CD8-positive, alpha-beta memory T cell (primary cell): ENCODE measurements at places on chromosomes 2 and 18. TPM values are rescaled to one million over a fixed set of nuclear protein-coding genes. Genes with fewer than 3 reads are reported as not detected.
A peak's percentile ranks its signal among the peaks of the same experiment; 100 is the strongest.

Gene PRKAG3
- not detected for total RNA-seq

Gene PPP4R1
- 58.4 TPM for total RNA-seq

Gene MC2R
- total RNA-seq: not detected

Gene REG3G
- total RNA-seq: not detected

Gene ABHD1
- total RNA-seq: 0.90 TPM

Gene CD207
- total RNA-seq: not detected

Gene MC4R
- total RNA-seq: not detected

Gene DTNA
- total RNA-seq: not detected

Gene SOWAHC
- total RNA-seq: 0.15 TPM

DNA sequence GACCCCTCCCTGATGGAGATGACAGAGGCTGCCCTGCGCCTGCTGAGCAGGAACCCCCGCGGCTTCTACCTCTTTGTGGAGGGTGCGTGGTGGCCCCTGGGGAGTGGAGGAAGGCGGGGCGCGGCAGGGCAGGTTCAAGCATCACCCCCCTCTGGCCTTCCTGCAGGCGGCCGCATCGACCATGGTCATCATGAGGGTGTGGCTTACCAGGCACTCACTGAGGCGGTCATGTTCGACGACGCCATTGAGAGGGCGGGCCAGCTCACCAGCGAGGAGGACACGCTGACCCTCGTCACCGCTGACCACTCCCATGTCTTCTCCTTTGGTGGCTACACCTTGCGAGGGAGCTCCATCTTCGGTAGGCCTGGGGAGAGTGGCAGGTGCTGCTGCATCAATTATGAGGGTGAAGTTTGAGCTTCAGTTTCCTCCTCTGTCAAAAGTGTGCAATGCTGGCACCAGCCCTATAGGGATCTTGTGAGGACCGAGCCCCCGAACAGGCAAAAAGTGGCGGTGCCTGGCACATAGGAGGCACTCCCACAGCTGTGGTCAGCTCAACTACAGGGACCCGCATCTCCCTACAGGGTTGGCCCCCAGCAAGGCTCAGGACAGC is 2.2 kb downstream of the ALPI start:
- H3K4me3 ChIP-seq: no peak overlapping the region
- H3K27me3 ChIP-seq: no peaks in the 10 kb centered on the region
- no peak for DNase-seq
- H3K36me3 ChIP-seq: no peaks in the 10 kb centered on the region
- H3K4me1 ChIP-seq: no peaks in the 10 kb centered on the region

GRCh38 chr18:59566533-59566971 is 130.7 kb downstream of the CCBE1 start:
- H3K4me3 ChIP-seq: no peak overlapping the region
- no peaks in the 10 kb centered on the region for H3K27me3 ChIP-seq
- no peaks in the 10 kb centered on the region for H3K4me1 ChIP-seq
- no peaks in the 10 kb centered on the region for H3K36me3 ChIP-seq
- H3K27ac ChIP-seq: no peak overlapping the region
- no peak for DNase-seq

GRCh38 chr2:58109481-58109880 is 62.9 kb downstream of the VRK2 start:
- H3K27ac ChIP-seq: no peak overlapping the region
- no peak for DNase-seq
- H3K4me1 ChIP-seq: no peaks in the 10 kb centered on the region
- H3K27me3 ChIP-seq: no peaks in the 10 kb centered on the region

DNA sequence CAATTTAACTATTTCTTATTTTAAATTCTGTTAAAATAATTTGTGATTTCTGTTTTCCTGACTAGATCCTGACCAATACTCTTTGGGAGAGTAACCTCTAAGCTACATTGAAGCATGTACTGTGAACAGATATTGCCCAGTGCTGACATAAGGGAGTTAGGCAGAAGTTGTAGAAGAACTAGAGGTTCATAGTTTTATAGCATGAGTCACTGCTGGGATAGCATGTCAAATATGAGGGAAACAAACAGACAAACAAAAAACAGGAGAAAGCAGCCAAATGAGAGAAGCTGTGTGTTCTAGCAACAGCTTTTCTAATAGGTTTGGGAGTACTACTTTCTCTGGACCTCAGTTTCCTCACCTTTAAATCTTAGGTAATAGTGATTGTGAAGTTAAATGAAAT is 72.4 kb downstream of the CERS6 start:
- H3K27me3 ChIP-seq: no peaks in the 10 kb centered on the region
- DNase-seq: no peak
- H3K4me1 ChIP-seq: peaks cover 5% of the 10 kb centered on the region
- no peak overlapping the region for H3K27ac ChIP-seq
- H3K36me3 ChIP-seq: no peaks in the 10 kb centered on the region
- no peak overlapping the region for H3K4me3 ChIP-seq

GRCh38 chr18:76410033-76410432 is 85.0 kb downstream of the ZNF516 start:
- no peaks in the 10 kb centered on the region for H3K36me3 ChIP-seq
- H3K27me3 ChIP-seq: no peaks in the 10 kb centered on the region
- H3K4me1 ChIP-seq: no peaks in the 10 kb centered on the region
- no peak for DNase-seq
- H3K4me3 ChIP-seq: no peak overlapping the region
- no peak overlapping the region for H3K27ac ChIP-seq

DNA sequence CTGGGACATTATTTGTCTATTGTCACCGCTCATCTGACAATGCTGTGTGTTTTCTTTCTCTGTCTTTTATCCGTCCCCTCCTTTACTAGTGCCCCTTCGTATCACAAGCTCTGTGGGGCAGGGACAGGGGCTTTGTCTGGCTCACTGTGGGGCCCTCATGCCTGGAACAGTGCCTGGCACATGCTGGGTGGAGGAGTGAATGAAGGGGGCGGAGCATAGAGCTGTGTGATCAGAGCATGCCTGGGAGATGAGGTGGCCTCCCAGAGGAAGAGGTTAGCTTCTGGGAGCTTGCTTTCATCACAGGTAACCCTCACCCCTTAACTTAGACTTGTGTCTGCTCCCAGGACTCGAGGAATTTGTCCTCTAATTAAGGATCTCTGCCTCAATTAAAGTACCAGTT is 16.4 kb downstream of the MTCL1 start:
- no peaks in the 10 kb centered on the region for H3K36me3 ChIP-seq
- no peaks in the 10 kb centered on the region for H3K4me1 ChIP-seq
- H3K27ac ChIP-seq: no peak overlapping the region
- H3K27me3 ChIP-seq: no peaks in the 10 kb centered on the region

DNA sequence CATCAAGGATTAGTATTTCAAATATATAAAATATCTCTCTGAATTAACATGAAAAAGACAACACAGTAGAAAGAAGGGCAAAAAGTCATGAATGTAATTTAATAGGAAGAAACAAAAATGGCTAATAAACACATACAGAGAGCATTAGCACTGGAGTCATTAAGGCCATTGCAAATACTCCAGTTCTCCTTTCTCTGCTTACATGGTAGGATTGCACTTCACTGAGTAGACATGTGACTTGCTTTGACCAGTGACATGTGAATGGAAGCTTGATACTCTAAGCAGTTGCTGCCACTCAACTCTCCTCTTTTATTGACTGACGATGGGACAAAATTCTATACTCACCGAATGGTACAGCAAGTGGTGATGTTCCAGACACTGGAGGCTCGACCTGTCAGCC is 153.9 kb upstream of the LGALSL start:
- H3K36me3 ChIP-seq: no peaks in the 10 kb centered on the region
- H3K27ac ChIP-seq: no peak overlapping the region
- DNase-seq: no peak
- no peaks in the 10 kb centered on the region for H3K4me1 ChIP-seq
- H3K4me3 ChIP-seq: no peak overlapping the region
- no peaks in the 10 kb centered on the region for H3K27me3 ChIP-seq

GRCh38 chr2:152485954-152486736 is 151.2 kb downstream of the FMNL2 start:
- H3K36me3 ChIP-seq: no peaks in the 10 kb centered on the region
- no peaks in the 10 kb centered on the region for H3K27me3 ChIP-seq
- H3K4me1 ChIP-seq: no peaks in the 10 kb centered on the region
- H3K4me3 ChIP-seq: no peak overlapping the region

DNA sequence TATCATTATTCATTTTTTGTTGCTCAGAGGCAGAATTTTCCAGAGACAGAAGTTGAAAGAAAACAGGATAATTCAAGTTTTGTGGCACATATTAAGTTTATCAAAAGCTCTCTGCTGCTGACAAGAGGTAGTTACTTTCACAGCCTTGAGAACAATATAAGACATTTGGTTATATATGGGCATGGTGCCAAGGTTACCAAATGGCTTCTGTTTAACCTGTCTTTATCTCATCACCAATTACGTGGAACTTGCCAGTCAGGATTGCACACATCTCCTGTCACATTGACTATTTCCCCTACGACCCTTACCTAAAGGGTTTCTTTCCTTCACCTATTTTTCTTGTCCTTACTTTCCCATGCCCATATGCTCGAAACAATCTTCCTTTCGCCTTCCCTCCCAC is 35.9 kb downstream of the KLF7 start:
- peaks cover 29% of the 10 kb centered on the region for H3K4me1 ChIP-seq
- DNase-seq: no peak
- H3K27ac ChIP-seq: no peak overlapping the region
- no peaks in the 10 kb centered on the region for H3K27me3 ChIP-seq
- H3K4me3 ChIP-seq: no peak overlapping the region
- no peaks in the 10 kb centered on the region for H3K36me3 ChIP-seq

DNA sequence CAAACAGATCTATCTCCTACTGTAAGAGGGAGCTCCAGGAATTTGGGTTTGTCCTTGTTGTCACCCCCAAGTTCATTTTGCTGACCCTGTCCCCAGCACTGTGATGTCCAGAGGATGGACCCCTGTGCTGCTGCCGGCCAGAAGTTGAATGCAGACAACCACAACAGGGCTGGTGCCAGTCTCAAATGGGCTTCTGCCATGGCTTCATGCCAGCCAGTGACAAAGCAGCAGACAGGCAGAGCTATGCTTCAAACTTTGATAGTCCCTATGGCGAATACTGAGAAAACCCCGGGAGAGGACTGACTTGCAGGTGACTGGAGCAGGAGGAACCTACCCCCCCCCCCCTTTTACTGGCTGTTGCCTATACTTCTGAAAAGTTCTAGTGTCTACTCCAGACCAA is 3.2 kb downstream of the SMAD7 start:
- DNase-seq: no peak
- H3K4me3 ChIP-seq: peak overlapping the region; percentile 99
- H3K27me3 ChIP-seq: no peaks in the 10 kb centered on the region
- peaks cover 58% of the 10 kb centered on the region for H3K4me1 ChIP-seq
- no peak overlapping the region for H3K27ac ChIP-seq
- no peaks in the 10 kb centered on the region for H3K36me3 ChIP-seq

DNA sequence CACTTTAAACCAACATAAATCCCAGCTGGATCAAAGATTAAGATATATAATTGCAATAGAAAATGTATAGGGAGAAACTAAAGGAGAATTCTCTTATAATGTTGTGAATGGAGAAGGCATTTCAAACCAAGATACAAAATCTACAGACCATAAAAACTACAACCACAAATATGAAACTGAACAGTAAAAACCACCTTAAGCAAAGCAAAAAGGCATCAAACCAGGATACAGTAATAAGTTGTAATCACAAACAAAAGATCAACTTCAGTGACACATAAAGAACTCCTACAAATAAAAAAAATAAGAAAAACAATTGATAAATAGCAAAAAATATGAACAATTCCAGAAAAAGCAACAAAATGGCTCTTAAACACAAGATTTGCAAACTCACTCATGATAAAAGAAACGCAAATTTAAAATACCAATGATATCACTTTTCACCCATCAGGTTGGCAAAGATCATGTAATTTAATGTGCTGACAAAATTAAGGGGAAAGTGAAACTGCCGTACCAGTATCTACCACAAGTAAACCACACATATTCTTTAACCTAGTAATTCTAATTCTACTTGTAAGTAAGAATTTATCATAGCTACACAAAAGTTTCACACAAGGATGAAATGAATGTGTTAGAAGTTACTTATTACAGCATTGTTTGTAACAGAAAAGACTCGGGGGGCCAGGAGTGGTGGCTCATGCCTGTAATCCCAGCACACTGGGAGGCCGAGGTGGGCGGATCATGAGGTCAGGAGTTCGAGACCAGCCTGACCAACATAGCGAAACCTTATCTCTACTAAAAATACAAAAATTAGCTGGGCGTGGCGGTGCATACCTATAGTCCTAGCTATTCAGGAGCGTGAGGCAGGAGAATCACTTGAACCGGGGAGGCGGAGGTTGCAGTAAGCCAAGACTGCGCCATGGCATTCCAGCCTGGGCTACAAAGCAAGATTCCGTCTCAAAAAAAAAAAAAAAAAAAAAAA is 101.9 kb downstream of the USP34 start:
- no peak overlapping the region for H3K27ac ChIP-seq
- peaks cover 5% of the 10 kb centered on the region for H3K4me1 ChIP-seq
- peaks cover 8% of the 10 kb centered on the region for H3K36me3 ChIP-seq
- no peaks in the 10 kb centered on the region for H3K27me3 ChIP-seq
- H3K4me3 ChIP-seq: no peak overlapping the region

DNA sequence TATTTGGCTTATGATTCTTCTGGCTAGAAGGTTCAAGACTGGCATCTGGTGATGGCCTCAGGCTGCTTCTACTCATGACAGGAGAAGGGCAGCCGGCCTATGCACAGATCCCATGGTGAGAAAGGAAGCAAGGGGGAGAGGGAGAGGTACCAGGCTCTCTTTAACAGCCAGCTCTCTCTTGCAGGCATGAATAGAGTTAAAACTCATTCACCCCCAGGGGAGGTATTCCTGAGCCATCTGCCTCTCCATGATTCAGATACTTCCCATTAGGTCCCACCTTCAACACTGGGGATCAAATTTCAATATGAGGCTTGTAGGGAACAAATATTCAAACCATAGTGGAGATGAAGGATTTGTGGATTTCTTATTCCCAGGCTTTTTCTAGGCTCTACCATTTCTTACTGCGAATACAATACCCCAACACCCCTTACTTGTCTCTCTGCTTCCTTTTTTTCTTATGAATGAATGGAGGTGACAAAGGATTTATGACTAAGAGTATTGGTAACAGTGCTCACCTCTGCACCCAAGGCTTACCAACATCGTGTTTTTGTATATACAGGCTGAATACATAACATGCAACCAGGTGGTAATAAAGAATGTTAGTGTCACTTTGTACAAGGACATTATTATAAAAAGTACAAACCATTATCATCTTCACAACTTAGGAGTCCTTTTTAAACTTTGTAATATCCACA is 454.6 kb upstream of the TRIB2 start:
- no peaks in the 10 kb centered on the region for H3K36me3 ChIP-seq
- no peak overlapping the region for H3K4me3 ChIP-seq
- no peak overlapping the region for H3K27ac ChIP-seq

DNA sequence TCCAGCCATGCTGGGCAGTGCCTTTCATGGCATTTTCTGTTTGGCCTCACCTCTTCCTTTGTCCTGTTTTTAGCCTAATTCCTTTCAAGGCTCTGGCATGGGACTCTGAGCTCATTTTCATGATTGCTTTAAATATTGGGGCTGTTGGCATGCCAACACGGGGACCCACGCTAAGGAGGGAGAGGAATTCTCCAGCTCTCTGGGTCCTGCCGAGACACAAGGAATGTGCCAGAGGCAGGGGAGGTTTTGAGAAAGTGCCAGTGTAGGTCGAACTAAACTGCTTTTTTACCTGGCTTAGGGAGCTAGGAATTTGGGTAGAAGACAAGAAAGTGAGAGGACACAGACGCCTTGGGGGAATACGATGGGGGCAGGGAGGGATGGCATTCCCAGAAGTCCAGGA is 42.3 kb downstream of the RPL37A start:
- H3K27me3 ChIP-seq: no peaks in the 10 kb centered on the region
- no peaks in the 10 kb centered on the region for H3K4me1 ChIP-seq
- no peak overlapping the region for H3K4me3 ChIP-seq
- H3K36me3 ChIP-seq: no peaks in the 10 kb centered on the region
- no peak for DNase-seq
